ENCODE measurements at places on chromosomes 1 and 21.

- no peak for DNase-seq
These were observed 11.1 kb downstream of the ATF6 start for GRCh38 chr1:161777261-161777660.

DNA sequence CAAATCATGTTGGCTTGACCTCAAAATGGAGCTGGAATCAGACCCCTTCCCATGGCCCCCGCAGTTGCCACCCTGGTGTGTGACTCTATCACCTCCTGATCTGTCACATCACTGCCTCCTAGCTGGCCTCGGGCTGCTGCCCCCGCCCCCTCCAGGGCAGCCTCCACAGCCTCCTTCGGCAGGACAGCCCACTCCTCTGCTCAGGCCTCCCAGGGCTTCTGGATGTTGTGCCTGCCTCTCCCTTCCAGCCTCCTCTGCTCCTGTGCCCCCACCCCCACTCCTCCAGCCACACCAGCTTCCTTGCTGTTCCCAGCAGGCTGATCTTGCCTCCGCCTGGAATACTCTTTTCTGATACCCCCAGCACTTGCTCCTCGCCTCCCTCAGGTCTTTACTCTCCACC, 134.4 kb upstream of the EDN2 start:
- no peak for DNase-seq

GRCh38 chr1:66302815-66303214, 231.1 kb upstream of the SGIP1 start:
- peak; percentile 25 for DNase-seq

GRCh38 chr1:96487971-96488370, 233.6 kb upstream of the PTBP2 start:
- DNase-seq, result no peak

DNA sequence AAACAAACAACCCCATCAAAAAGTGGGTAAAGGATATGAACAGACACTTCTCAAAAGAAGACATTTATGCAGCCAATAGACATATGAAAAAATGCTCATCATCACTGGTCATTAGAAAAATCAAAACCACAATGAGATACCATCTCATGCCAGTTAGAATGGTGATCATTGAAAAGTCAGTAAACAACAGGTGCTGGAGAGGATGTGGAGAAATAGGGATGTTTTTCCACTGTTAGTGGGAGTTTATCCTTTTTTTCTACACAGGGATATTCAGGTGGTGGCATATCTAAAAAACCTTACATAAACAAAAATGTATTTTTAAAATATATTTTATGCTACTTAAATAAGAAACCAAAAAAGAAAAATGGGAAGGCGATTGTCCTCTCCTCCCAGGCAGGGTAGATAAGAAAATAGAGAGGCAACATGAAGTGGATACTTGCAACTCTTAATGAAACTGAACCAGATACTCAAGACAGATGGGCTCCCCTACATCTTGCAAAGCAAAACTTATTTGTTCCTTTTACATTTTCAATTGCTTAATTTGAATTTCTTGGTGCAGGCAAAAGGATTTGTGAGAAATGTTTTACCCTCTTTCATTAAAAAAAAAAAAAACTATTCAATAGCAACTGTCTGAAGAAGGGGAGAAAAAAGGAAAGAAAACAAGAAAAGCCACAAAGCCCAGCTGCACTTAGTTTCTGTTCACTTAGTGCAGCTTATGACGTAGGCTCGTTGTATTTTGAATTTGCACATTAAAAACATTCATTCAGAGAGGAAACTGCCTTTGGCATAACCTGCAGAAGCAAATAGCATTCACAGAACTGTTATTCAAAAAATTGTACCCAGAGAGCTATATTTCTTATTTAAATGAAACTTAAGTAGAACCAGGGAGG, 36.9 kb upstream of the RGS1 start:
- peak; percentile 69 for DNase-seq
